ENCODE measurements at places on chromosomes 7 and 10.

DNA sequence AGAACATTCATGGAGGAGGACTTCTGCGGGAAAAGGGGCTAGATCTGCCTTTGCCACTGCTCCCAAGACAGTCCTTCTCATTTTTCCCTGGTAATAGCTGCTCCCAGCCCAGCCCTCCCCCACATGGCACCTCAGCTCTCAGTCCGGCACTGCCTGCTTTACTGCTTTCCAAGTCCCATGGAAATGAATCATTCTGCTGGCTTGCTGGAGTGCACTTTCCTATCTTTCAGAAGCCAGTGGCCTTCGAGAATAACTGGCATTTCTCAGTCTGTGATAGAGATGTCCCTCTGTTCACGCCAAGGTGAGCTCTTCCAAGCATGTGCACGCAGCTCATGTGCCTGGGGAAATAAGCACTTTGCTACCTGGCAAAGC lies 61.4 kb downstream of the SYPL1 start:
- DNase-seq: no peak

DNA sequence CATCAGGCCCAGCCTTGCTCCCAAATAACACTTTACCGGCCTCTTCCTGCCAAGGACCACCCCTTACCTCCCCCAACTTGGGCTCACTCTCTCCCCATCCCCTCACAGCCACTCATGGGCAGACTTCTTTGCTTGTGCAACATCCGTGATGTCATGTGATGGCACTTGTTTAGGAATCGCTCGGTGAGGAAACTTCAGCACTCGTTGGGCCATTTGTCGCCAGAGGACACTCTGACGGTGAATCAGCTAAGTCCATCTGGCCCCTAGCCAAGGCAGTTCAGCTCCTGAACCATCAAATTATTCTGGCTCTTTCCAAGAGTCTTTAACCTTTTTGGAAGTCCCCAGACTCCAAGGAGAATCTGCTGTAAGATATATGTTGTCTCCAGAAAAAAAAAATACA lies 19.2 kb downstream of the BTBD16 start:
- DNase-seq: no peak

GRCh38 chr7:20539201-20539600 lies 76.3 kb upstream of the ABCB5 start:
- no peak for DNase-seq

DNA sequence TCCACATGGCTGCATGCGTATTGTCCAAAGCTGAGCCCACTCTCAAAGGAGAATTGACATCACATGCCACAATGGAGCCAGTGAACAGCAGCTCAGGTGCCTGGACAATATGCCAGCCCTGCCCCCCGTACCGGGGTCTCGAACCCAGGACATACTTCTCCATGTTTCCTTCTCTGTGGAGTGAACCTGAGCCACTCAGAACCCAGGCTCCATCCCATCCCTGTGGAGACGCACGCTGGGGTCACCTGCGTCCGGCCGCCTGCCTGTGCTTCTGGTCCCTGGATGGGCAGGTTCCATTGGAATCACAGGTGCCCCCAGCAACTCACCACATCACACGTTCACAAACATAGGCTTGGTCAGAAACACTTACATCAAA lies 229.8 kb downstream of the DNAJB6 start:
- no peak for DNase-seq

- DNase-seq: peak; percentile 0
Observed at GRCh38 chr7:93245525-93246432, 13.6 kb downstream of the VPS50 start.

- DNase-seq: no peak
Observed at GRCh38 chr10:124106241-124106879, 13.0 kb upstream of the CHST15 start.

- DNase-seq: no peak
Observed at GRCh38 chr10:62188021-62188616, 80.5 kb downstream of the RTKN2 start.

- DNase-seq: no peak
Observed at GRCh38 chr7:132461032-132461592, 115.2 kb downstream of the PLXNA4 start.

DNA sequence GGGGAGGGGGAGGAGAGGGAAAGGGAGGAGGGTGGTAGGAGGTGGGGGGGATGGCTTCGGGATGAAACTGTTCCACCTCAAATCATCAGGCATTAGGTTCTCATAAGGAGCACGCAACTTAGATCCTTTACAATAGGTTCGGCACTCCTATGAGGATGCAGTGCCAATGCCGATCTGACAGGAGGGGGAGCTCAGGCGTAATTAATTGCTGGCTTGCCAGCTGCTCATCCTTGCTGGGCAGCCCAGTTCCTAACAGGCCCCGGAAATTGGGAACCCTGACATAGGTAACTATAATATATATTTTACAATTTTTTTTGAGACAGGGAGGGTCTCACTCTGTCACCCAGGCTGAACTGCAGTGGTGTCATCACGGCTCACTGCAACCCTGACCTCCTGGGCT lies 118.8 kb upstream of the SFMBT2 start:
- peak; percentile 19 for DNase-seq

GRCh38 chr7:114627231-114627630 lies 212.6 kb downstream of the FOXP2 start:
- no peak for DNase-seq

- DNase-seq: no peak
Observed at GRCh38 chr10:17085011-17085725, 44.4 kb downstream of the CUBN start.

- no peak for DNase-seq
Observed at GRCh38 chr10:133176546-133176945, 16.5 kb downstream of the KNDC1 start.

- DNase-seq: no peak
Observed at GRCh38 chr7:5795752-5796475, 14.5 kb upstream of the RNF216 start.

GRCh38 chr10:76420725-76421124 lies 989.3 kb downstream of the LRMDA start:
- DNase-seq: no peak

- no peak for DNase-seq
Observed at GRCh38 chr7:11706666-11707605, 125.1 kb downstream of the THSD7A start.

- DNase-seq: no peak
Observed at GRCh38 chr7:70239918-70240317, 641.6 kb downstream of the AUTS2 start.

DNA sequence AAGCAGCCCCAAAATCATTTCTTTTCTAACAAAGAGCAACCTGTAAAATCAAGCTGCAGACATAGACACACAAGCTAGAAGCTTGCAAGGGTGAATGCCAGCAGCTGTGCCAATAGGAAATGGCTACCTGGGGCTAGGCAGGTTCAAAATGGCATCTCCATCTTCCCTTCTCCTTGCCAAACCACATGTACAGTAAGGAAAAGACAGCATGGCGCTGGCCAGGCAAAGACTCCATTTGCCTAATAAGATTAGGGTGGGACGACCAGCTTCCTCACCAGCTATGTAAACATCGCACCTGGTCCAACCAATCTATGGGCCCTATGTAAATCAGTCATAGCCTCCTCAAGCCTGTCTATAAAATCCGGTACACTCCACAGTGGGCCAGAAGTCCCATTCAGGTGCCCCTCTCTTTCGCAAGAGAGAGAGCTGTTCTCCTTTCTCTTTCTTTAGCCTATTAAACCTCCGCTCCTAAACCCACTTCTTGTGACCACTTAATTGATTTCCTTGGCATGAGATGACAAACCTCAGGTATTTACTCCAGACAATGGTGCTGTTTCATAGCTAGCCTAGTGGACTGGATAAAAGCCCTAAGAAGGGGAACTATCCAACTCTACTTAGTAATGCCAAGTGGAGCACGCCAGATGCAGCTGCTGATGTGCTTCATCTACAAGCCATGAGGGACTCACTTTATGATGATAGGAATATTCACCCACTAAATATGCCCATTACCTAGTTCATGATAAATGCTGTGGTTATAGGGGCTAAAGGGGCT lies 44.1 kb downstream of the HTR7 start:
- no peak for DNase-seq

- no peak for DNase-seq
Observed at GRCh38 chr7:36110584-36110983, 42.5 kb upstream of the EEPD1 start.

DNA sequence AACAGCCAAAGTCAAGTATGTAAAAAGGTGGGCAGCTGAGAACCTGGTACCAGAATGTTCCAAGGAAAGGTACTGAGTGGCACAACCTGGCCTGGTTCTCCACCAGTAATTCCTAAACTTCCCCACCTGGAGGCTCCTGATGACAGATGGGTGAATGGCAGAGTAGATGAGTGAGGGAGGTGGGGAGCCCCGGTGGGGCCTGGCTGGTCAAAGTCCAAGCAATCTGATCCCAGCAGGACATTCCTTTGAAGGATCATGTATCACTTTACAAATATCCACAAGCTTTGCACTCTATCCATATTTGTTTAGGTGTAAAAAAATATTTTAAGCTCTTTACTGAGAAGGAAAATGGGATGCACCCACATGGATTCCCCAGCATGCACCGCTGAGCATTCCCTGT lies 250.2 kb downstream of the DPP6 start:
- no peak for DNase-seq

GRCh38 chr7:1223196-1223981 lies 9.3 kb upstream of the UNCX start:
- DNase-seq: no peak

DNA sequence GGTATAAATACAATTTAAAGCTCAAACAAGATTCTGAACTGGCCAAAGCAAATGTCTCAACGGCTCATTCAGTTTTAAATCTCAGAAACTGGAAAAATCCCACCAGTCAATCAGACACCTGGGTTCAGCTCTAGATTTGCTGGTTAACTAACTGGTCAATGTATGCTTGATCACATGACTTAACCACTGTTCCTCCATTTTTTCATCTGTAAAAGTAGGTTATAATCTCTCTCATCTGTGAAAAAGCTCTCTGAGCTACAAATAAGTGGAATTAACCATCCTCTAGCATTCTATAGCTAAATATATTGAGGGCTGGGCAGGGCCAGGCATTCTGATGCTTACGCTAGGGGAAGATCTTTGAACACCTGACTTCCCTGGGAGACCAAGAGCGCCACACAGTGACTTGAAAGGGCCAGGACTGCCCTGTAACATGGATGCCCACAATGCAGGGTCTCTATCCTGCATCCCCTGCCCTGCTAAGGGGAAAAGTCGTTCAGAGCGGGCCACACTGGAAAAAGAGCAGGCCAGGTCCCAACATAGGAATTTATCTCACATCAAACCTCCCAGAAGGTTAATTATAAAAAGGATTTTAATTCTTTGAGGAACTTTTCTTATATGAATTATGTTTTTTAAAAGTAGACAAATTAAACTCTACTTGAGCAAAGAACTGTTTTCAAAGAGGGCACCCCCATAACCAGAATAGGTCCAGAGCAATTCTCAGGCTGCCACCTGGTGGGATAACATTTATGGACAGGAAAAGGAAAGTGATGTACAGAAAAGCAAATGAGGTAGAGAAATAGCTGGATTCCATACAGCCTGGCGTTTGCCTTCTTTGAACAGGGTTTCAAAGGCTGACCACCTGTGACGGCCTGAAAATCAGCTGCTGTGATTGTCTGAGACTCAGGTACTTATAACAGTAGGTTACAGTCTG lies 1.8 kb downstream of the RP9 start:
- peak; percentile 22 for DNase-seq

GRCh38 chr10:102776779-102777456 lies 33.2 kb downstream of the WBP1L start:
- DNase-seq: peak; percentile 92

- DNase-seq: no peak
Observed at GRCh38 chr10:31749301-31749700, 179.3 kb downstream of the ARHGAP12 start.

- DNase-seq: no peak
Observed at GRCh38 chr7:148397056-148397455, 193.5 kb upstream of the C7orf33 start.

DNA sequence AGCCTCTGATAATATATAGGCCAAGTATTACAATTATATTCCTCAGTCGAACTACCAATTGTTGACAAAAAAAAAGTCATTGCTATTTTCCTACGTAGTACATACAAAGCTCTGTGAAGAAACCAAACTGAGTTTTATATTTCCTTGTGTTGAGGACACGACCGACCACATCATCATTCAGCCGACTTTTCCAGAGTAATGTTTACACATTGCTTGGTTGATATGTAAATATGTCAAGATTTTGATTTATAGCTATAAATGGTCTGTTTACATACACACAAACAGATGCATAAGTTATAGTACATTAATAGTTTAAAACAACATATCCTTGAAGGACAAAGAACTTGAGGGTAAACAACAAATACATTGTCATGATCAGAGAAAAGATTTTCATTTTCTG lies 121.5 kb downstream of the CRPPA start:
- DNase-seq: no peak

- DNase-seq: no peak
Observed at GRCh38 chr10:84298057-84298456, 30.3 kb upstream of the CCSER2 start.
